NCI-H187 (cell line): ENCODE measurements at places on chromosomes 11 and 22.

GRCh38 chr11:82747471-82747870, 13.8 kb upstream of the FAM181B start:
- DNase-seq, result no peak

- DNase-seq, result peak; percentile 26
These were observed 909.0 kb downstream of the BRD1 start for GRCh38 chr22:48918585-48919186.

- DNase-seq, result no peak
These were observed 37.4 kb downstream of the PDGFB start for GRCh38 chr22:39207141-39208012.

DNA sequence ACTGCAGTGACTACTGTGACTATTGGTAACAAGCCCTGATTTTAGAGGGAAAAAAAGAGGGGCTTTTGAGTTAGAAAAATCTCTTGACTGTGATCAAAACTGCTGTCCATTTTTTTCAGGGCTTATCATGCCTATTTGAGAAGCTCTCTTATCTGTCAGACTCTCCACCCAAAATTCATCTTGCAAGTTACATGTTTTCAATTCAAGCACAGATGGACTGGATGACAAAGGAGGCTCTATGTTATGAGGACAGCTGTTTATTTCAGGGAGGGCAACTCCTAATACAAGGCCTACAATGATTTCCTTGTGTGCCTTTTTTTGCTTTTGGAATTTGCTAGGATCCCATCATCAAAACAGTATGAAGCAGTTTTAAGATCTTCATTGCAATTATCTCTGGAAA, 35.2 kb upstream of the USP47 start:
- no peak for DNase-seq

DNA sequence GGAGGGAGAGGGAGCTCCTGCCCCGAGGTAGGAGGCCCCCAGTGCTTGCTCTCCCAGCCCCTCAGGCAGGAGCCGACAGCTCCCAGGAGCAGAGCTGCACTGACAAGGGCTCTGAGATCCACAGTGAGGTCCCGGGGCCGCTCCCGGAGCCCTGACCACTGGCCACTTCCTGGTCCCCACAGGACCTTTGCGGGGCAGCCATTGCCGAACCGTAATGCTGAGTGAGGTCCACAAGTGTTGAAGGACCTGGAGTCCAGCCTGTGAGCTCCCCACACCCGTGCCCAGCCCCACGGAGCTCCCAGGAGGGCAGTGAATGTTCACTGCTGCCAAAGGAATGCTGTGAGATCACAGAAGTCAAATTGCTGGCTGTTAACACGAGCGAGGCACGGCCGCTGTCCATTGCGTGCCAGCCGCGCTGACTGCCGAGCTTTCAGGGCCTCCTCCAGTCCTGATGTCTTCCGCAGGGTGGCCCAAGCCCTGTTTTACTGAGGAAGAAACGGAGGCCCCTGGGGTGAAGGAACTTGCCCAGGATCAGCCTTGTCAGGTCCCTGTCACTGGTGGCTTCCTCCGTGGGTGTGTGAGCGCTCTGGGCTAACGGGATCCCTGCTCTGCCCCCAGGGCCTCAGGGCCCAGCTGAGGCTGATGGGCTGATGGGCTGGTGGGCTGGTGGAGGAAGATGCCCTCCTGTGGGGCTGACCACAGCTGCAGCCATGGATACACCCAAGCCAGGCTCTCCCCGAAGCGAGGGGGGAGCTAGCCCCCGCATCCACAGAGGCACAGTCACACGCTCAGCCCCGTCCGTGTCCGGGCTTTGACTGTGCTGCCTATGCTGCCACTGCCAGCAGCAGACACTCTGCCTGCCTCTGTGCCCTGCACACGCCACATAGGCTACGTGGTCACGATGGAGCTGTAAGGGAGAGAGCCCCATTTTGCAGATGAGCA, 70.8 kb downstream of the WNT7B start:
- DNase-seq, result no peak

- DNase-seq, result peak; percentile 47
These were observed 20.9 kb downstream of the SERGEF start for GRCh38 chr11:17991783-17992433.

DNA sequence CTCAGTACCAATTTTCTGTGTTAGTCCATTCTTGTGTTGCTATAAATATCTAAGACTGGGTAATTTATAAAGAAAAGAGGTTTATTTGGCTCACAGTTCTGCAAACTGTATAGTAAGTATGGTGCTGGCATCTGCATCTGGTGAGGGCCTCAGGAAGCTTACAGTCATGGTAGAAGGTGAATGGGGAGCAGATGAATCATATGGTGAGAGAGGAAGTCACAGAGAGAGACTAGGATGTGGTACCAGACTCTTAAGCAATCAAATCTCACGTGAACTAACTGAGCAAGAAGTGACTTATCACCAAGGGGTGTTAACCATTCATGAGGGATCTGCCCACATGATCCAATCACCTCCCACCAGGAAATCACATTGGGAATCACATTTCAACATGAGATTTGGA, 60.8 kb upstream of the ZBED5 start:
- no peak for DNase-seq

DNA sequence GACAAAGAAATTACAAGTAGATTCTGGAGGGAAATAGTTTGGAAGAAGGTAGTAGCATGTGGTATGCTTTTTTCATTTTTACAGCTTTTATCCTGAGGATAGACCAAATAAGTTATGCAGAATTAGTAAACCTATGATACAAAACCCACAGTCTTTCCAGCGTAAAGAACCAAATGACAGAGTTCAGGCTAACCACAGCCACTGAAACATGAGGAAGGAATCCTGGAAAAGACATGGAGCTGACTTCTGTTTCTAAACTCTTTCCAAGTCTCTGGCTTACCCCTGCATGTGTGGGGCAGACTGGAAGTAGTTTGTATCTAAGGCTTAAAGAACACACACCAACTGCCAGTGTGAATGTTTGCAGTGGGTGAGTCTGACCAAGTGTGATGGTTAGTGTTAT, 258.4 kb upstream of the TENM4 start:
- DNase-seq, result no peak

- DNase-seq, result no peak
These were observed 88.4 kb downstream of the UBASH3B start for GRCh38 chr11:122743949-122744348.

DNA sequence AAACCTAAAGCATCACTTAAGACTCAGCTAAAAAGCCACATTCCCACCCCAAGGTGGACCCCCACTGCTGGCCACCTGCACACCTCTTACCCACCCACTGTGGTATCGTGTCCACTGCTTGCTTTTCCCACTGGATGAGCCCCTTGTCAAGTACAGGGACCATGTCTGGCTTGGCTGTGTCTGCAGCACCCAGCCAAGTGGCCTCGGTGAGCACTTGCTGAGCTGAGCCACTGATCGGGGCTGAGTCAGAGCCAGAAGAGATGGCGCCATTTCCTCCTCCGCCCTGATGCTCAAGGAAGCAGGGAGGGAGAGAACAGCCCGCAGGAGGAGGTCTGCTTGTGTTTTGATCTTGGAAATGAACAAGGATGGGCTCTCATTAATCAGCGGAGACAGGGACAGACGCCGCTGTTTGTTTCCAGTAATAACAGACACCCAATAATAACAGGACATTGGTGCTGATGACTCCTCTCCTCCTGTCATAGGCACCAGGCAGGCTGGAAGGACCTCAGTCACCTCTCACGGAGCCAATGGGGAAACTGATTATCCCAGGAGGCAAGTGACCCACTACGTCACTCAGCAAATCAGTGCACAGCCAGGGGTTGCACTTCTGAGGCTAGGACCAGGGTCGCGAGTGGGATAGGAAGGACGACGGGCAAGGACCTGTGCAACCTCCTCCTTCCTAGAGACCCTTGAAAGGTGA, 85.2 kb upstream of the RTL6 start:
- no peak for DNase-seq

- DNase-seq, result no peak
These were observed 21.9 kb upstream of the CACNG2 start for GRCh38 chr22:36725366-36726006.

GRCh38 chr11:87116185-87116584, 78.5 kb downstream of the TMEM135 start:
- DNase-seq, result no peak

DNA sequence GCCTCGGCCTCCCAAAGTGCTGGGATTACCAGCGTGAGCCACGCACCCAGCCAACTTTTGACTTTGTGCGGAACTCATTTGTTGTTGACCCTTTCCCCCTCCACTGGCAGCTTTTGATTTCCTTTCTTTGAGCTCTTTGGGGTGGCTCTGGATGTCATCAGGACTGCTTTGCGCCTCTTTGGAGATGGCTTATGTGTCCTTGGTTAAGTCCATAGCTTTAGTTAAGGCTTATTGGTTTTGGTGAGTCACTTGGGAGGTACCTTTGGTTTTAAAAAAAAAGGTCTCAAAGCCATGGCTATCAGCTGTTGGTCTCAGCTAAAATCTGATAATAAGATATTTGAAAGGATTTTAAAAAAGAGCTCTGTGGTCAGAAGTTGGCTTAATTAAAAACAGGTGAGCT, 5.1 kb upstream of the ARSA start:
- no peak for DNase-seq

GRCh38 chr11:11171854-11172253, 181.2 kb downstream of the CSNK2A3 start:
- no peak for DNase-seq

- no peak for DNase-seq
These were observed 1618.5 kb upstream of the TENM4 start for GRCh38 chr11:81059356-81059755.

GRCh38 chr22:19802894-19803735, 42.5 kb downstream of the TBX1 start:
- no peak for DNase-seq

- no peak for DNase-seq
These were observed 1.8 kb upstream of the DDB2 start for GRCh38 chr11:47212938-47213337.

GRCh38 chr22:25057013-25057881, 104.7 kb downstream of the KIAA1671 start:
- peak; percentile 9 for DNase-seq

DNA sequence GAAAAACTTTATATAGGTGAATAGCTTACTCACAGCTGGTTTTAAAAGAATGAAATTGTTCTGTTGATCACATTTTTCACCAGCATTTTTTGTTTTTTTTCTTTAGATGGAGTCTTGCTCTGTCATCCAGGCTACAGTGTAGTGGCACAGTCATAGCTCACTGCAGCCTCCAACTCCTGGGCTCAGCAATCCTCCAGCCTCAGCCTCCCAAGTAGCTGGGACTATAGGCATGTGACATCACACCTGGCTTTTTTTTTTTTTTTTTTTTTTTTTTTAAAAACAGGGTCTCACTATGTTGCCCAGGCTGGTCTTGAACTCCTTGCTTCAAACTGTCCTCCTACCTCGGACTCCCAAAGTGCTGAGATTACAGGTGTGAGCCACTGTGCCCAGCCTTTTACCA, 3.6 kb downstream of the PACS1 start:
- no peak for DNase-seq

- DNase-seq, result no peak
These were observed 61.3 kb upstream of the ANO1 start for GRCh38 chr11:70016666-70017367.

DNA sequence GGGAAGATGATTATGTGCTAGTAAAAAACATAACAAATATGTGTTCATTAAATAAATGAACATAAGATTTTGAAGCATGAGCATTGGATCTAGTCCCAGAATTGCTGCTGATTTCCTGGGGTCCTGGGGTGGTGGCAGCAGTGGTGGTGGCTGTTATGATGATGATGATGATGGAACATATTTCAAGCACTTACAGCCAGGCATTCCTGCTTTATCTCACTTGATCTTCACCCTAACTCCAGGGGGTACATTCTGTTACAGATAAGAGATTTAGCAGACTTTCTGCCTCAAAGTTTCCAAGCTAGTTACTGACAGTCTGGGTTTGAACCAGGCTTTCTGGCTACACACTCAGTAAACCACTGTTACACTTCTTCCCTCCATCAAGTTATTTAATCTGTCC, 5.2 kb downstream of the TRAPPC4 start:
- no peak for DNase-seq

DNA sequence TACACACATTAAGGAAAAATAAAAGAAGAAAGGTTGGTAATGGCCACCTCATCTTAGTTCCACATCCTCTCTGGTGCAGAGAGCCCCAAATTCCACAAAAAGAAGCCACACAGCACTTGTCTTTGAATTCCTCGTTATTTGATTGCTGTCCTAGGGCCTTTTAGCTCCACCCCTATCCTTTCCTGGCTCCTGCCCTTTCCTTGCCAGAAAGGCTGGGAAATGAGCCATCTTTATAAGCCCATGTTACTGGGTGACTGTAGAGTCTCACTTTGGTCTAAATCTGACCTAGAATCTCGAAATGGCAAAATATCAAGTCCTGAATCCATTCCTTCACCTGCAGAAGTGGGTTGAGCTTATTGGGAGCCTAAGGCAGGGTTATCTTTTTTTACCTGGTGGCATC, 4.3 kb upstream of the TMEM132A start:
- no peak for DNase-seq

- no peak for DNase-seq
These were observed 14.4 kb downstream of the USH1C start for GRCh38 chr11:17529844-17530185.

DNA sequence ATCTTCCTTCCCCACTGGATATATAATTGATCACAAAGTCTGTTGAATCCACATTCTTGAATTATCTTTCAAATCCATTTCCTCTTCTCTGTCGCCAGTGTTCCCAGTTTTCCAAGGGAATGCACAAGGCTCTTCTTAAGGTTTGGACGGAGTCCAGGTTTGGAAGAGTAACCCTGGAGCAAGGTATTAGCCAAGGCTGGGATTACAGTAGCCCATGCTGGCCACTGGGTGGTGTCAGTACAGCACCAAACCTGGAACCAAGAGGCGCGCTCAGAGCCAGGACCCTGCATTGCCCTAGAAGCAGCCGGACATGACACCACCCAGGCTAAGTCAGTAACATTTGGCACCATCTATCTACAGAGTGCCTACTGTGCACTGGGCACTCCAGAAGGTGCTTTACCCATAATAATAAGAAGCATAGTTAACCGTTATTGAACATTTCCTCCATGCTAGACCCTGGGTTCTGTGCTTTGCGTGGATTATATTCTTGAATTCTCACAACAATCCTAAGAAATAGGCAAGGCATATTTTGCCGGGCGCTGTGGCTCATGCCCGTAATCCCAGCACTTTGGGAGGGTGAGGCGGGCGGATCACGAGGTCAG, 48.0 kb upstream of the CLPB start:
- no peak for DNase-seq

- no peak for DNase-seq
These were observed 239.5 kb downstream of the BUD13 start for GRCh38 chr11:116533186-116533825.

DNA sequence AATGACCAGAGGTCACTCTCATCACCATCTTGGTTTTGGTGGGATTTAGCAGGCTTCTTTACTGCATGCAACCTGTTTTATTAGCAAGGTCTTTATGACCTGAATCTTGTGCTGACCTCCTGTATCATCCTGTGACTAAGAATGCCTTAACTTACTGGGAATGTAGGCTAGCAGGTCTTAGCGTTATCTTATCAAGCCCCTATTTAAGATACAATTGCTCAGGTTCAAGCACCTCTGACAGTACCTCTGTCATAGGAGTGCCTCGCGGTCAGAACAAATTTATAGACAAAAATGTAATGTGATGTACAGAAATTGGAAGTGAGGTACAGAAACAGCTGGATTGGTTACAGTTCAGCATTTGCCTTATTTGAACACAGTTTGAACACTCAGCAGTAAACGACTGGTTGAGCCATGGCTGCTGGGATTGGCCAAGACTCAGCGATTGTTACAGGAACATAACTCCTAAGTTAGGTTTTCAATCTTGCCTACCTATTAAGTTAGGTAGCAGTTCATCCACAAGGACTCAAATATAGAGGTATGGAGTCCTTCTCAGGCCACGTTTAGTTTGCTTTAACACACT, 16.1 kb upstream of the TMEM123 start:
- DNase-seq, result no peak
